ENCODE measurements at places on chromosomes 16 and 17.
A peak's percentile ranks its signal among the peaks of the same experiment; 100 is the strongest.

- peak; percentile 45 for DNase-seq
Observed at GRCh38 chr17:47946929-47947397, 5.6 kb downstream of the PNPO start.

- DNase-seq, result no peak
Observed at GRCh38 chr16:55656691-55657092, 904 bp downstream of the SLC6A2 start.

GRCh38 chr17:82175201-82175600 is 37.4 kb downstream of the CCDC57 start:
- no peak for DNase-seq

GRCh38 chr17:63762161-63763078 is 11.0 kb downstream of the CCDC47 start:
- DNase-seq, result no peak

DNA sequence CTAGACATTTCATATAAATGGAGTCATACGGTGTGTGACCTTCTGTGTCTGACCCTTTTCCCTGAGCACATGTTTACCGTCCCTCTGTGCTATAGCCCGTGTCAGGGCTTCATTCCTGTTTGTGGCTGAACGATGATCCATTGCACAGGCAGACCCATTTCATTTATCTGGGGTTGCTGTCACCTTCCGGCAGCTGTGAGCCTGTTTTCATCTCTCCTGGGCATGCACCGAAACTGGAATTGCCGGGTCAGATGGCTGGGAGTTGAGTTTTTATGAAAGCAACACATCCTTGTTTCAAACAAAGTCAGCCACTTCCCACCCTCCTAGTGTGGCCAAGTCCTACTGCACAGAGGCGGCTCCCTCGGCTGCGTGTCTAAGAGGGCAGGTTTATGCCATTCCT is 25.5 kb downstream of the BAIAP2 start:
- DNase-seq, result no peak

DNA sequence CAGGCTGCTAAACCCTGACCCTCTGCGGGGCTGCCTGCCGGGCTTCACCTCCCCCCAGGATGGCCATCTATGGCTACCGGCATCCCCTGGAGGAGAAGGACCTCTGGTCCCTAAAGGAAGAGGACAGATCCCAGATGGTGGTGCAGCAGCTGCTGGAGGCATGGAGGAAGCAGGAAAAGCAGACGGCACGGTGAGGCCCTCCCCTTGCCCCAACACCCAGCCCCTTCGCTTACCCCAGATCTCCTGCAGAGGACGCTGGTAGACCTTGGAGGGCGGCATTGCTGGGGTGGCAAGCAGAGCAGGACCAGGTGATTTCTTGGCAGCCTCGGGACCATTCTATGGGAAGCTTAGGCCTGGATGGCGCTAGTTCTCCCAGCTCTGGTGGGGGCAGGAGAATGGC is 24.5 kb downstream of the ABCC3 start:
- no peak for DNase-seq

DNA sequence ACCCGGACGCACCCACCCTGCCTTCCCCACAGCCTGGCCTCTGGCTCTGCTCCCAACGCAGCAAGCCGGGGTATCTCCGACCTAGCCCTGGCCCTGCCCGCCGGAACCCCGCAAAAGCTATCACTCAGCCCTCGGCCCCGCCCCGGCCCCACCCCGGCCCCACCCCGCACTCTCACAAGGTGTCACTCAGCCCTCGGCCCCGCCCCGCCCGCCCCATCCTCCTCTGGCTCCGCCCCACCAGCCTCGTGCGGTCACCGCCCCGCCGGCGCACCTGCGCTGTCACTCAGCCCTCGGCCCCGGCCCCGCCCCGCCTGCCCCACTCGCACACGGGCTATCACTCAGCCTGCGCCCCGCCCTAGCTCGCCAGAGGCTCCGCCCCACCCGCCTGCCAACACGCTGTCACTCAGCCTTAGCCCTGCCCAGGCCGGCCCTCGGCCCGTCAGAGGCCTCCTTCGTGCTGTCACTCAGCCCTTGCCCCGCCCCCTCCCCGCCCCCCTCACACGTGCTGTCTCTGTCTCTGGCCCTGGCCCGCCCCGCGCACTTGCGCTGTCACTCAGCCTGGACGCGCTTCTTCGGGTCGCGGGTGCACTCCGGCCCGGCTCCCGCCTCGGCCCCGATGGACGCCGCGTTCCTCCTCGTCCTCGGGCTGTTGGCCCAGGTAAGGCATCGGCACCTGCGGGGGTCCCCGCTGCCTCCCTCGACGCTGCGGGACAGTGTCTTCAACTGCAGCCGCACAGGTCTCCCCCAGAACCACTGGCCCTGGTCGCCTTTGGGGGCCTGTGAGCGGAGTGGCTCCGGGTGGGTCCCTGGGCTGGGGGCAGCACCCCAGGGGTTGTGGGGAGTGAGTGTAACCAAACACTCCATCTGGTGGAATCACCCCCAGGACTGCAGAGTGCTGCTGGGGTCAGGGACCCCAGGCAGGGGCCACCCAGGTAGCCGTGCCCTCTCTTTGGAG is at the start of gene CDH15:
TSS of gene CDH15 (plus strand) at position 533 of the 955 bp plus-strand sequence. CDS start at position 617, 84 bp downstream.
- peak; percentile 72 for DNase-seq

DNA sequence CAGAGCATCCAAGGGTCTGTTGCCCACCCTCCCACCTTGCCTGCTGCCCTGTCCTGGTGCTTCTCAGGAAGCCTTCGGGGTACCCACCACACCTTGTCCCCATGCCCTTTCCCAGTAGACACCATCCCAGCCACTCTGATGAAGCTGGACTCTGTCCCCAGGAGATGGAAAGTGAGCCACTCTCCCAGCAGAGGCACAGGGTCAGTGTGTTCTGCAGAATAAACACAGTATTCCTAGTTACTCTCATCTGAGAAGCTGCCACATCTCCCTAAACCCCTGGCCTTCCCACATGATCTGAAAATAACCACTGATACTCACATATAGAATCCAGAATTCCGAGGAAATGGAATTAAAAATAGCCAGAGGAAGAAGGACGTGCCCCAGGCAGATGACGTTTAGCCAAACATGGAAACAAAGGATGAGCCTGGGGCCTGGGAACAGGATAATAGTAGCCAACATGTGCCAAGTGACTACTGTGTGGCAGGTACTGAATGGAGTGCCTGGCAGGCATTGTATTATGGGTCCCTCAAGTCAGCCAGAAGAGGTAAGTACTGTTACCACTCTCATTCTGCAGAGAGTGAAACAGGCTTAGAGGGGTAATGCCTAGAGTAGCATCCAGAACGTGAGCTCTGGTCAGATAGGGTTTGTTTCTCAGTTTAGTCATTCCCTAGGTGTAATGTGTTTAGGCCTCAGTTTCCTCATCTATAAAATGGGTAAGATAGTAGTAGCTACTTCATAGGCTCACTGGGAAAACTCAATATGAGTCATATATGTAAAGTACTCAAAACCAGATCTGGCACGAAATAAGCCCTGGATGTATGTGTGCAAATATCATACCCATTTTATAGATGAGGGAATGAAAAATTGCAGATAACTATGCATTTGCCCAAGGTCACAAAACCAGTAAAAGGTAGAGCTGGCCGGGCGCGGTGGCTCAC is 20.8 kb upstream of the PEMT start:
- DNase-seq, result no peak

- no peak for DNase-seq
Observed at GRCh38 chr16:61831351-61831917, 204.8 kb downstream of the CDH8 start.

GRCh38 chr17:35742896-35743477 is 10.1 kb downstream of the GAS2L2 start:
- no peak for DNase-seq

- DNase-seq, result no peak
Observed at GRCh38 chr16:84817206-84817605, 2.6 kb upstream of the CRISPLD2 start.

DNA sequence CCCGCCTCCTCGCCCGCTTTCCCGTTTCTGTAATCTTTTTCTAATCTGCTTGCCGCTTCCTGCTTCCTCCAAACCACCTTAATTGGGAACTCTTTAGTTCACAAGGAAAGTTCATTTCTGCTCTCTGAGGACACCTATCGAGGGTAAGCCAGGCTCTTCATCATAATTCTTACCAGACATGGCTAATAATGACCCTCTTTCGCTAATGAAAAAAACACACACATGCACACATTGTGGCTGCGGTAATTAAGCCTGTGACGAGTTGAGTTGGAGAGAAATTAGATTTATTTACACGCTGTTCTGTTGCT is 100.6 kb downstream of the ZNF423 start:
- no peak for DNase-seq

- no peak for DNase-seq
Observed at GRCh38 chr16:48537909-48538745, 71.9 kb downstream of the N4BP1 start.

- DNase-seq, result no peak
Observed at GRCh38 chr16:49658531-49658930, 197.4 kb downstream of the ZNF423 start.

- DNase-seq, result peak; percentile 88
Observed at GRCh38 chr16:3717235-3718018, at the start of gene TRAP1. Gene TRAP1 (minus strand): TSS chr16:3717524. CDS start chr16:3717508, 16 bp downstream.

DNA sequence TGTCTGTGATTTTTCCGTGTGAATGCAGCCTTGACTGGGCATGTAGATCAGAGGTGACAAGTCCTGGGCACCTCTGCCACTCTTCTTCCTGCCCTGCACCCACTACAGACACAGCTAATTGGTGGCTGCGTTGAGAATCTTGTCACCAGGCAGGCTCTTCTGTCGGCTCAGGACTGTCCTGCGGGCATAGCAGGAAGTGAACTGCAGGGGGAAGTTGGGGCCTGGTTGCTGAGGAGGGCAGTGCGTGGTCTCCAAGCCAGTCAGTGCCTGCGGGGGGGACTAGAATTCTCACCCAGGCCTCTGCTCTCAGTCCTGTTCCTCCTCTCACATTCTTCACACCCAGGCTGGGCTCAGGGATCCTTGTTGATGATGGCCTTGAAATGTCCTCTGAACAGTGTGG is 50.5 kb downstream of the JPH3 start:
- no peak for DNase-seq

DNA sequence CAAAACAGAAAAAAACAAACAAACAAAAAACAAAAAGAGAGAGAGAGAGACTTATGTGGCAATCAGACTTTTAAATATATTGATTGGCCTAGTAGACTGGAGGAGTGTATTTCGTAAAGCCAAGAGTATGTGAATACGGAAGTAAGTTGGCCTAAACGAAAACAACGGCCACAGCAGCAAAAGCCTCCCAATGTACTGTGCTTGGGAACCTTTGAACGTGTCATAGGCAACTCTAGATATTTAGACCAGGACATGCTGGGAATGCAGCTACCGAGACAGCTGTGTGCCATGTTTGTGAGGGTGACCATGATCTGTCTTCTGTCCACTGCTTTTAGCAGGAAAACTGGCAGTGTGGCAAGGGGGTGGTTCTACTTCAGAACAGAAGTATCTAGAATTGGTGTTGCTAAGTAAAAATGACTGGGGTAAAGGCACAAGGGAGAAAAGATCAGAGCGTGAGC is 7.4 kb downstream of the MAF start:
- DNase-seq, result no peak

DNA sequence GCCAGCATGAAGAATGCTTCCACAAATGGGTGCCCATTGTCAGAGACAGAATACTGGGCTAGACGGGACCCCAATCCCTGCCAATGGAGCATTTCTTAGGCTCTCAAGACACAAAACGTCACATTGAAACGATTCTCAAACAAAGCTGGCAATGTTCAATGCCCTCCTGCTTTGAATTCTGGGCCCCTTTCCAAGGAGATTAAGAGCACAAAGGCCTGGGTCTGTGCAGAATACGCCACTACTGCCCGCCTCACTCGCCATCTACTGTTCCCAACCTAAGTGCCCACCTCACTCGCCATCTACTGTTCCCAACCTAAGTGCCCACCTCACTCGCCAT is 9.7 kb downstream of the CFAP20 start:
- DNase-seq, result no peak

GRCh38 chr16:30924913-30925631 is 1.7 kb downstream of the FBXL19 start:
- no peak for DNase-seq

- no peak for DNase-seq
Observed at GRCh38 chr16:49519741-49520140, 146.1 kb downstream of the C16orf78 start.

- no peak for DNase-seq
Observed at GRCh38 chr17:42271779-42272035, 4.5 kb downstream of the STAT5B start.

- no peak for DNase-seq
Observed at GRCh38 chr16:66147291-66147690, 219.2 kb upstream of the CDH5 start.

DNA sequence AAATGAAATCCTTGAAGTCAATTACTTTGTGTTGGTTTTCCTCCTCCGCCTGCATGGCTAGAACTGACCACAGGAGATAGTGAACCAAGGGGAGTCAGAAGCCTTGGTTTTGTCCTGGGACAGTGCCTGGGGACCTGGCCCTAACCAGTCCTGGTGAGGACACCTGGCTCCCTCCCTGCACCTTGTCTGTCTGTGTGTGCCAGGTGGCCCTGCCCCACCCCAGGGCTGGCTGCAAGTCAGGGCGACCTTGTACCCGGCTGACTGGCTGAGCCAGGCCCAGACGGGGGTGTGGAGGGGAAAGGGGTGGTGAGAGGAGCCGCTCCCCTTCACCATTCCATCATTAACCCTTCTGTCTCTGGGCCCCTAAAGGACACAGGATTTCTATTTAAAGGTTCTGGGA is 3.4 kb downstream of the RAPGEFL1 start:
- DNase-seq, result no peak

DNA sequence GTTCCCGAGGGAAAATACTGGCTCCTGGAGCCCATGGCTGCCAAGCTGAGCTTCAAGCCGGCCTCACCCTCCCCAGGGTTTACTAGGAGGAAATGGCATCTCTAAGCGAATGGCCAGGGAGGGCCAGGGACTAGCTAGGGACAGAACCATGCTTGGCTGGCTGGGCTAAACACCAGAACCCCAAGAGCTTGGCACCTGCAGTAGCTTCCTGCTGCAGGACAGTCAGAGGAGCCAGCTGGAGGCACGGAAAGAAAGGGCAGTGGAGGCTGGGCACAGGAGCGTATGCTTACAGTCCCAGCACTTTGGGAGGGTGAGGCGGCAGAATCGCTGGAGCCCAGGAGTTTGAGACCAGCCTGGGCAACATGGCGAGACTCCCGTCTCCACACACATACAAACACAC is 33.7 kb downstream of the PEMT start:
- no peak for DNase-seq

All from stimulated activated CD8-positive, alpha-beta memory T cell treated with anti-CD3 and anti-CD28 coated beads, Interleukin-7, amount 100 ng/mL, for 1 hour (primary cell).